ENCODE measurements at places on chromosomes 5 and 9.
A peak's percentile ranks its signal among the peaks of the same experiment; 100 is the strongest.

GRCh38 chr9:124198948-124199347 lies 58.8 kb upstream of the NEK6 start:
- DNase-seq = no peak

DNA sequence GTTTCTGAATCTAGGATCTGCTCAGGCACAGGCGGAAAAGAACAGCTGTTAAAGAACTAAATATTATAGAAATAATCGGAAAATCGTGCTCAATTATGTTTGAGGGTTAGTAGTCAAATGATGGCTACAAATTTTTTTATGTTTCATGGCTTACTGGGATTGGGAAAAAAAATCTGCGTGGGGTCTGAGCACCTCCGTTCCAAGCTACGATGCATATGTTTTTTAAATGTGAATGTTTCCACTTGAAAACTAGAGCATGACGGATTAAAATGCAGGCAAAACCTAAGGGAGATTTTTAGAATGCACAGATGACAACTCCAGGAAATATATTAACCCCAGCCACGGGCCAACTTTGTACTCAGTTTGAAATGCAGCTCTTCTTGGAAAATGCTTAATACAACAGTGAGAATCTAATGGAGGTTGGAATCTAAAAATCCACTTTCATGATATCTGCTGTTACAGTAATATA lies 5.3 kb downstream of the OTP start:
- no peak for DNase-seq

DNA sequence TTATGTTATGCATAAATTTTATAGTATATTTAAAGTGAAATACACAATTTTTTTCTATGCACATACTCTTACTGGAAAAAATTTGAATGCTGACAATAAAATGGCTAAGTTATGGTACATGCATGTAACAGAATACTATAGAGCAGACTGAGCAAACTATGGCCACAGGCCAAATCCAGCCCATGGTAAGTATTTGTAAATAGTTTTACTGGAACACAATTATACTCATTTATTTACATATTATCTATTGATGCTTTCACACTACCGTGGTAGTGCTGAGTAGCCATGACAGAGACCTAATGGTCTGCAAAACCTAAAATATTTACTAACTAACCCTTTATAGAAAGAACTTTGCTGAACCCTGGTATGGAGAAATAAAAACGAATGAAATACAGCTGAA lies 45.7 kb downstream of the TEX10 start:
- DNase-seq = no peak

GRCh38 chr9:447230-448025 lies 232.8 kb downstream of the DOCK8 start:
- peak; percentile 25 for DNase-seq

DNA sequence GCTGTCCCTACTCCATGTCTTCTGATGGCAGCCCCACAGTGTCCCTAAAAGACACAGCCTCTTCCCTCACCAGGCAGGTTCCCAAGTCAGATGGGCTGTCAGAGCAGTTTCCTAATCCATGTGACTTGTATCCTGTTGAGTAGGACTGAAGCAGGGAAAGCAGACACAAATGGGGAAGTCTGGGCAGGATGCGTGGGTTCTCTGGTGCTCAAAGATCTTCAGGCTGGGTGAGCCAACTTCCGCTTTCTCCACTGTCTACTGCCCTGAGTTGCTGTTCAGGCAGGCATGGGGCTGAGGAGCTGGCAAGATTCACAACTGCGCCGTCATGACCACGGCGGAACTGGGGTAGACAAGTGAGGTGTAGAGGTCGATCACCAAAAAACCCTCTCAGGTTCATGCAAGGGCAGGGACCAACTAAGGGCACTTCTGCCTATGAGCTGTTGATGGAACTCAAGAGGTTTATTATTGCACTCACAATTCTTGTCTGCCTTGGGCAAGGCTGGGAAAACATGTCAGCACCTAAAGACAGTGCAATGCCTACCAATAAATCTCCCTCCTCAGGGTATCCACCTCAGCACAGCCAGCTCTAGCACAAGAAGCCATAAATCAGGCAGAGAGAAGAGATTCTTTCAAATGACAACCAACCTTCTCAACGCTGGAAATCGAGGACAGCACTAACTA lies 83.4 kb downstream of the RAPGEF1 start:
- DNase-seq = no peak

DNA sequence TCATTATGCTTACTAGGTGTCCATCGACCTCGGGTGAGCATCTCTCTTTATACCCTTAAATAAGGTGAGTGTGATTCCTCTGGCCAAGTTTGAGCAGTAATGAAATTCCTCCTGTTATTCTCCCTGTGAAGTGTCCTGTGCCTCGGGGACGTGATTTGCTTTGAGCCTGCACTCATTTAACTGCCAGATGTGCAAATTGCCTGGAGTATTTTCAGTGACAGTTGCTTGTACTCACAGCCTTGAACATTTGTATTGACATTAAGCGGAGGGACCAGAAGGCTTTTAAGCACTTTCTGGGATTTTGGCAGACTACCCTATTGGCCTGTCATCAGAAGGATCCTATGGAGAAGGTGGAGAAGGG lies 126.9 kb downstream of the DOCK2 start:
- DNase-seq = no peak

- peak; percentile 12 for DNase-seq
Measured at GRCh38 chr9:130732136-130732535, 38.6 kb downstream of the EXOSC2 start.

GRCh38 chr5:125185740-125186139 lies 439.3 kb upstream of the ZNF608 start:
- DNase-seq = no peak

- no peak for DNase-seq
Measured at GRCh38 chr5:117094114-117094815, 519.6 kb upstream of the SEMA6A start.

All from ACHN (cell line).